ENCODE measurements at places on chromosomes 6 and 20.

DNA sequence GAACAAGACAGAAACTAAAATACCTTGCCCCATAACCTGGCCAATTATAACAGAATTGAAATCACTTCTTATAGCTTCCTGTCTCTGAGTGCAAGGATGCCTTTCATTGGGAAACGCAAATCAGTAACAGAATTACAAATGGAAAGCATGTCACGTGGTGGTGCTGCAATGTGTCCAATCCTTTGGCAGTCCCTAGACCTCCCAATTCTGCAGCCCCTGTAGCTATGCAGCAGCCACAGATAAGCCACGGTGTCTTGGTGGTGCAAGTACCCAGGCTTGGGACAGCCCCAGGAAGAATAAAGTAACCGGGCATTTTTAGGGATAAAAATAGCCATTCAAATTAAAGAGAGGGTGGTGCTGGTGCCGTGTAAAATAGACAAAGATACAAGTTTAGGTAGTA is 134.6 kb upstream of the CCN2 start:
- no peak for DNase-seq

- no peak for DNase-seq
Measured at GRCh38 chr6:159023893-159024292, 20.9 kb downstream of the TAGAP start.

GRCh38 chr20:49352751-49353150 is 74.9 kb upstream of the ZNFX1 start:
- DNase-seq: no peak

DNA sequence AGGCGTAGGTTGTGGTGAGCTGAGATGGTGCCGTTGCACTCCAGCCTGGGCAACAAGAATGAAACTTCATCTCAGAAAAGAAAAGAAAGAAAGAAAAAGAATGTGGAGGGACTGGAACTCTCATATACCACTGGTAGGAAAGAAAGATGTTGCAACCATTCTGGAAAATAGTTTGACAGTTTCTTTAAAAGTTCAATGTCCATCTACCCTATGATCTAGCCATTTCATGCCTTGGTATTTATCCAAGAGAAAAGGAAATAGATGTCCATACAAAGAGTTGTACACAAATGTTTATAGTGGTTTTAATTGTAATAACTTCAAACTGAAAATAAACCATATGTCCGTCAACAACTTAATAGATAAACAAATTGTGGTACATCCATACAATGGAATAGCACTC is 190.1 kb upstream of the ZNF217 start:
- no peak for DNase-seq

GRCh38 chr6:27472182-27472616 is 706 bp downstream of the ZNF184 start:
- DNase-seq: peak; percentile 84

DNA sequence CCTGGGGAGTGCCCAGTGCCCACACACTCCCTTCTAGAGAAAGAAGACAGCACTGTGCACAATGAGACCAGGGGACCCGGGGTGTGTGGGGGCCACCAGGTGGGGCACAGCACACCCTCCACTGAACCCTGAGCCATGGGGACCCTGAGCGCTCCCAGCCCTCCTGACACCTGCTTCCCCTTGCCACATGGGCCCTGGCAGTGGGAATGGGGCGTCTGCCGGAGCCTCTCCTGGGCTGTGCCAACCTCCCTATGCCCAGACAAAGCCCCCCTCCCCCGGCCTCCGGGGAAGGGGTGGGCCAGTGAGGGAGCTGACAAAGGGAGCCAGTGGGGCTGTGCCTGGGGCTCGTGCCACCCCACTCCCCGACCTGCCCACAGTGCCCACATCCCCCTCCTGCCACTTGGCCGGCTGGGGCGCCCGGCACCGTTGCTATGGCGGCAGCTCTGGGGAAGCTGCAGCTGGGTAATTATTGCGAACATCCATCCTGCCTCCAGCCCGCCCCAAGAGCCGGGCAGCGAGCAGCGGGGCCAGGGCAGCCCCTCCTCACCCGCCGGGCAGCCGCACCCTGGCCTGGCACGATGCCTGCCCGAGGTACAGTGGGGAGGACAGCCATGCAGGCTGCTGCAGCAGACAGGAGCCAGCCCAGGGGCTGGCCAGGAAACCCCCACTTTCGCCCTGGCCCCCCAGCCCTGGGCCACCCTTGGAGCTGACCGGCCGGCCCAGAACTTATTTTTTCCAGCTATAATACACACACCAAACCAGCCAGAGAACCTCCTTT is 41.9 kb upstream of the NOL4L start:
- DNase-seq: no peak
